ENCODE measurements at places on chromosomes 16 and 17.

GRCh38 chr16:370979-371514, 709 bp upstream of the MRPL28 start:
- DNase-seq = no peak

GRCh38 chr16:53080345-53081031, 25.7 kb downstream of the CHD9 start:
- DNase-seq = no peak

GRCh38 chr16:84577034-84577803, 40.7 kb downstream of the COTL1 start:
- no peak for DNase-seq

DNA sequence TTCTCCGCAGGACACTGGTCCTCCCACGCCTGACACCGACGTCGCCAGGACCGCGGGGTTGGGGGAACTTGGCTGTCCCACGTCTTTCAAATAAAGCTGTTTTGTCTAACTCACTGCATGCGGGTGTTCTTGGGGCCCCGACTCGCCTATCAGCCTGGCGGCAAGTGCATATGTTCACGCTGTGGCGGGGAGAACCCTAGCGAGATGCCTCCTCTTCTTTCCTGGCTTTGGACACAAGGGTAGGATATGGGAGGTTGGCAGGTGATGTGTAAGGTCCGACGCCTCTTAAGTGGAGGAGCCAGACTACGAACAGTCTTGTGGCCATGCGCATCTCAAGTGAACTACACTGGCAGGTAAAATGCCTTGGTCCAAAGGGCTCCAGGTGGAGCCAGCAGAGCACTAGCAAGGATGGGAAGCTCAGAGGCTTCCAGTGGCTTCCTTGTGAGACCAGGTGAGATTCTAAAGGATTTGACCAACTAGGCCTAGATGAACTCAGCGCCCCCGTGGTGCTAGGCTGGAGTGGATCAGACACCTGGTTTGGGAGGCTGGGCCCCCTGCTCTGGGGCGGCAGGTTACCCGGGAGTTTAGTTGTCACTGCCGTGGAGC, 873 bp upstream of the RPS2 start:
- no peak for DNase-seq

- no peak for DNase-seq
Observed at GRCh38 chr16:47847220-47847970, 308.4 kb downstream of the ABCC12 start.

DNA sequence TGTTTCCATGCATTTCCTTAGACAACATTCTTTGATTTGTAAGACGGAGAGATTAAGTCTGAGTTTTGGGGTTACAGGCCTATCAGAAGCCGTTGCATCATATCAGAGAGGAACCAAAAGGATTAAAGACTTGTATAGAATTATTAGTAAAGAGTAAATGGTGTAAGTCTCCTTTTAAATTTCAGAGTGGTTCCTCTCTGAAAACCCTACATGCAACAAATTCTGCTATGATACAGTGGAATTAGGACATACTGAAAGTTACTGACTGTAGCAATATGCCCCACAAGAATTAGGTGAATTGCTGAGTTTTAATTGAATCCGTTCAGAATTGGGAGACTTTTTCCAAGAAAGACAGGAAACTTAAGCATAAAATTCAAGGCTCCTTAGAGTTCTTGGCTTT, 221.6 kb downstream of the FTO start:
- no peak for DNase-seq

Data from KG1 (cell line).